ENCODE measurements at places on chromosomes 2 and 18. TPM values are rescaled to one million over a fixed set of nuclear protein-coding genes. Genes with fewer than 3 reads are reported as not detected.

- DNase-seq = no peak
Observed at GRCh38 chr2:132586101-132586511, 83.9 kb downstream of the LYPD1 start.

The DYSF gene
- not detected for total RNA-seq

GRCh38 chr2:128465246-128466170 is 146.8 kb upstream of the HS6ST1 start:
- no peak for DNase-seq

The ANKRD29 gene
- total RNA-seq = 0.17 TPM

GRCh38 chr2:58054264-58054663 is 7.7 kb downstream of the VRK2 start:
- no peak for DNase-seq

The NT5DC4 gene
- total RNA-seq = not detected
